ENCODE measurements at places on chromosomes 2 and 18. TPM values are rescaled to one million over a fixed set of nuclear protein-coding genes. Genes with fewer than 3 reads are reported as not detected.
A peak's percentile ranks its signal among the peaks of the same experiment; 100 is the strongest.

The MYO5B gene
- total RNA-seq: 1.2 TPM

The GEN1 gene
- 3.5 TPM for total RNA-seq

GRCh38 chr2:211133766-211134165, 577.4 kb downstream of the CPS1 start:
- no peaks in the 10 kb centered on the region for H3K4me1 ChIP-seq
- no peaks in the 10 kb centered on the region for H3K36me3 ChIP-seq
- no peaks in the 10 kb centered on the region for H3K27me3 ChIP-seq

The SUCLG1 gene
- 44.7 TPM for total RNA-seq

The STPG4 gene
- total RNA-seq: 0.75 TPM

GRCh38 chr2:51990684-51991083, 958.8 kb upstream of the NRXN1 start:
- no peak overlapping the region for H3K27ac ChIP-seq
- no peaks in the 10 kb centered on the region for H3K4me1 ChIP-seq
- H3K4me3 ChIP-seq: no peak overlapping the region
- H3K36me3 ChIP-seq: no peaks in the 10 kb centered on the region
- DNase-seq: no peak

The NAT8 gene
- not detected for total RNA-seq

The CYP27A1 gene
- 31.9 TPM for total RNA-seq

DNA sequence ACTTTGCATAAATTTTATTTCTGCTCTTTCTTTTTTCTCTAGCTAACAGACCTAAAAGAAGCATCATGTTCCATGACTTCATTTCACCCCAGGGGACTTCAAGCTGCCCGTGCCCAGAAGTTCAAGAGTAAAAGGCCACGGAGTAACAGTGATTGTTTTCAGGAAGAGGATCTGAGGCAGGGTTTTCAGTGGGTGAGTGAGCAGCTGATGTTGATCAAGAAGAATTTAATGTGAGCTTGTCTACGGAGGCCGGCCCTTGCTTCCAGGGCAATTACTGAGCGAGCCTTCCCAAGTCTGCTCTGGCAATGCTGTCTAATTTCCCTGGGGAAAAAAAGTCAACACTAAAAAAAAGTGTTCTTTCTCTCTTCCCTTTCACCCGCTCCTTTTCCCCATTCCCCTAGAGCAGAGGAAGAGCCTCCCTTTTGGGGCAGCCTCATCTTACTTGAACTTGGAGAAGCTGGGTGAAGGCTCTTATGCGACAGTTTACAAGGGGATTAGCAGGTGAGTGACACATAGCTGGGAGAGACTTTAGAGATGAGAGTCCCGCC, 1.2 kb downstream of the CDK15 start:
- no peaks in the 10 kb centered on the region for H3K36me3 ChIP-seq
- peaks cover 2% of the 10 kb centered on the region for H3K4me1 ChIP-seq

The HOXD8 gene
- 11.5 TPM for total RNA-seq

DNA sequence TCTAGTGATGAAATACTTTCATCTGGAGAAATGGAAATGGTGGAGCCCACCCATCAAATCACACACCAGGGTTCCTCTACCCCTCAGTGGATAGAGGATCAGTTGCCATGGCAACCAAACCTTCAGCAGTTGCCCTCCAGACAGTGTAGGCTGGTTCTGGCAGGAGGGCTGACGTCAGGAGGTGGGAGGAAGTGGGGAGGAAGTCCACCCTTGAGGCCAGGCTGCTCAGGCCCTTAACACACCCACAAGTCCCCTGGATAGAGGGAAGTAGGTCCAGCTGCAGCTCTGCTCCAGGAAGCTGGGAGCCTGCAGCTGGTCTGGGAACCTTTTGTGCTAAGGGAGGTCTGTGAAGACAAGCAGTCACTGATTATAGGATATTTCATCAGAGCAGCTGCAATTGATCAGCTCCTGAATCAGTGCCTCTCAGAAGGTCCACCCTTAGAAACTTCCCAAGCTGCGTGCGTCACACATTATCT, 186.6 kb downstream of the MTX2 start:
- DNase-seq: peak; percentile 41
- H3K4me1 ChIP-seq: no peaks in the 10 kb centered on the region
- no peak overlapping the region for H3K27ac ChIP-seq
- H3K27me3 ChIP-seq: no peaks in the 10 kb centered on the region
- no peak overlapping the region for H3K4me3 ChIP-seq

The GPBAR1 gene
- 3.7 TPM for total RNA-seq

The ADCYAP1 gene
- total RNA-seq: 6.5 TPM

The ANKRD30B gene
- not detected for total RNA-seq

- no peak overlapping the region for H3K4me3 ChIP-seq
- no peaks in the 10 kb centered on the region for H3K4me1 ChIP-seq
- DNase-seq: no peak
- H3K36me3 ChIP-seq: no peaks in the 10 kb centered on the region
- no peaks in the 10 kb centered on the region for H3K27me3 ChIP-seq
Measured at GRCh38 chr2:85091838-85092237, 41.4 kb upstream of the TCF7L1 start.

GRCh38 chr18:10481831-10482230, 27.4 kb downstream of the APCDD1 start:
- no peaks in the 10 kb centered on the region for H3K4me1 ChIP-seq
- no peaks in the 10 kb centered on the region for H3K36me3 ChIP-seq
- H3K4me3 ChIP-seq: no peak overlapping the region
- no peak overlapping the region for H3K27ac ChIP-seq

DNA sequence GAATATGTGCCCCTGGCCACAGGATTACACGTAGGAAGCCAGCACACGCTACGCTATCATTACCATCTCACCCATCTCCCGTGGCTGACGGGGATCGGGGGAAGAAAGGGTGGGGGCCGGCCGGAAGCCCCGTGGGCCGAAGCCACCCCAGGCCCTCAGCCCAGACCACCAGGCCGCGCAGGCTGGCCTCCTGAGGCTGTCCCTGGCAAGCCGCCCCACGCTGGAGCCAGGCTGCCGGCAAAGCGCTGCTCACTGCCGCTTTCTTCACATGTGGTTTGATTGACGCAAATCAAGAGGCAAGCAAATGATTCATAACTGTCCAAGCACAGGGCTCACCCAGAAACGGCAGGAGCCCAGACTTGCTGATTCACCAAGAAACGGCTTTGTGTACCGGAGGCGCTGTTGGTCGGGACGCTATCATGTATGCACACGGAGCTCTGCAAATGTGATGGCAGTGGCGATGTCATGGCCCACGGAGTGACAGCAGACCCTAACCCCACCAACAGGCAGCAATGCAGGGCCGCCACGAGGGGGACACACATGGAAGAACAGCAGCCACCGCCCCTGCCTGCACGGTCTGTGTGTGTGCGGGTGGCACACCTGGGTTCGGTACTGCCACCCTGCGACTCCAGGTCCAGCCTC, 125.7 kb downstream of the HDAC4 start:
- H3K27me3 ChIP-seq: no peaks in the 10 kb centered on the region
- H3K36me3 ChIP-seq: no peaks in the 10 kb centered on the region
- DNase-seq: peak; percentile 90

The PLEK gene
- 14.6 TPM for total RNA-seq

DNA sequence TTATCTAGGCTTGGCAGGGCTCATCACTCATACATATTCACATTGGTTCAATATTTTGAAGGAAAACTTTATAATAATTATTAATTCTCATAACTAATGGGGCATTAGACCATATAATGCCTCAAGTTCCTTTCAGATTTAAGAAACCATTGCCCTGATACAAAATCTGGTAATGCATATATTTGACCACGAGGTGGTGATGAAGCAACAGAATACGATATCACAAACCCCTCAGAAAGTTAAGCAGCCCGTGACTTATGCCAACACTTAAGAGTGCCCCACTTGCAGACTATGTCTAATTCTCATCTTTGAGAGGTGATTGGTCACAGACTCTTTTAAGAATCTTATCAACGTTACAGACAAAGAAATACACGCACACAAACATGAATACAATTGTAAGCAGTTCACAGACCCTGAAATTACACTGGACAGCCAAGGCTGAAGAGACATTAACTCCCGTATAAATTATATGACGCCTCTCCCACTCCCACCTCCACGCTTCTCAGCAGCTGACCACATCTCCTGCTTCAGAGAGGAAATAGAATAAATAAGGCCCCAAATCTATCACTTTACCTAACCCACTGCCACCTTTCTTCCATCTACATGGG, 20.7 kb upstream of the DNAH6 start:
- no peak overlapping the region for H3K27ac ChIP-seq
- no peaks in the 10 kb centered on the region for H3K36me3 ChIP-seq
- H3K4me1 ChIP-seq: no peaks in the 10 kb centered on the region
- no peaks in the 10 kb centered on the region for H3K27me3 ChIP-seq
- DNase-seq: no peak

DNA sequence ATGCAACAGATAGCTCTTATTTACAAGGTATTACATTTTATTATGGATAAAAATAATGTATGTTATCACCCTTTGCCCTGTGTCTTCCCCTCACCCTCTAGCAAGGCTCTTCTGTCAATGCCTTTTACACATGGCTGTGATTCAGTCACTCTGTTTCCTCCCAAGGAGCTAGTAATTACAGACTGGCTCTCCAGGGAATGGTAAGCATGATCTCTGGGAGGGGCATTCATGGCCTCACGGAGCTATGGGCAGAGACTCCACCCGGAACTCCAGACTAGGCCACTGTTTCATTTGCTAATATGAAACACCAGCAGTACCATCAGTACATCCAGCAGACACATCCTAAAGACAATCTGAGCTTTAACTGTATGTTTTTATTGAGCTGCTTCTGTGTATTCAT, 410.9 kb upstream of the CYRIA start:
- DNase-seq: no peak
- H3K4me1 ChIP-seq: no peaks in the 10 kb centered on the region
- H3K27me3 ChIP-seq: no peaks in the 10 kb centered on the region
- no peak overlapping the region for H3K27ac ChIP-seq
- H3K4me3 ChIP-seq: no peak overlapping the region

The FOXI3 gene
- not detected for total RNA-seq

GRCh38 chr2:163541943-163542342, 193.9 kb downstream of the FIGN start:
- H3K27ac ChIP-seq: no peak overlapping the region
- DNase-seq: no peak
- no peaks in the 10 kb centered on the region for H3K36me3 ChIP-seq
- no peaks in the 10 kb centered on the region for H3K27me3 ChIP-seq
- H3K4me3 ChIP-seq: no peak overlapping the region

The ALLC gene
- total RNA-seq: not detected

DNA sequence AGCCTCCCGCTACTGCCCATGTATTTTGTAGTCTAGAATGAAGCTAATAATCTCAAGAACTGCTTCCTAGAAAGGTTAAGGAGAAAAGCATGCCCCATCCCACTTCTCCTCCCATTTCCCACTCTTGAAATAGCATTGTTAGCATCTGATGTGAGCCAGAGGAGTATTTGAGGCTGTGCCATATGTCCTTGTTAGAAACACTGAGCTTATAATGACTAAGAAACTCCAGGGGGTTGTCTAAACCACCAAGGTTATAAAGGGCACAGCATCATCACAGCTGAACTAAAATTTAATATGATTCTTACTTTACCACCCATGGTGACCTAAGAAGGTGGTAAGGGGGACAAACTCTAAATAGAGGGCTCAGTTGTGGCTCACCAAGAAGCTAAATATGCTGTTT, 16.6 kb downstream of the TSPYL6 start:
- no peak overlapping the region for H3K4me3 ChIP-seq
- H3K36me3 ChIP-seq: no peaks in the 10 kb centered on the region
- H3K27ac ChIP-seq: peak overlapping the region; percentile 92
- peaks cover 10% of the 10 kb centered on the region for H3K4me1 ChIP-seq
- no peaks in the 10 kb centered on the region for H3K27me3 ChIP-seq

DNA sequence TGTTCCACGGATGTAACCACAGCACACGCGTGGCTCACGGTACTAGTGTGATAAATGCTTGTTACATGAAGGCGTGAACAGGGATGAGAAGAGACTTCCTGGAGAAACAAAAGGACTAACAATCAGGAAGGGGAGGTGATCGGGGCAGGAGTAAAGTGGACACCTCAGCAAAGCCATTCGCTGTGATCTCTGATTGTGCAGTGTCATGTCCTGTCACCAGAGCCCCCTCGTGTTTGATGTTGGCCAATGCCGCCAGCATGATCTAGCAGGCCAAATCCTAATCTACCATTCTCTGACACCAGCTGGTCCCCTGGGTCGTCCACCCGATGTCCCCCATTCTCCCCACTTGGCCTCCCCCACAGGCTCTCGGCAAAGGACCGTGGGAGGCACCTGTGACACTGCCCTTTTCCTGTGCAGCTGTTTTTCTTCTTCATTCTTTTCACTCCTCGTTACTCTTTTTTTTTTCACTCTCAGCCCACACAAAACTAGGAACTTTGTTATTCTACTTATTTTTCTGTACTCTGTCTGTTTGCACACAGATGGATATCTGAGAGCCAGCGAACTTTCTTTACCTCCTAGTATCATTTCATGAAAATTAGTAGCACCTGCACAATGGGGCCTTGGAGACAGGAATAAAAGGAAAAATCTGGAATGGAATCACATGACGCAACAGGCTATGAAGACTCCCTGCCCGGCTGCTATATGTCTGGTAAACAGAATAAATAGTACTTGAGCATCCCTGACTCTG, 146.8 kb downstream of the TGIF1 start:
- H3K27ac ChIP-seq: peak overlapping the region; percentile 96
- no peak for DNase-seq
- peaks cover 7% of the 10 kb centered on the region for H3K4me1 ChIP-seq
- no peaks in the 10 kb centered on the region for H3K36me3 ChIP-seq
- no peak overlapping the region for H3K4me3 ChIP-seq

- H3K4me3 ChIP-seq: no peak overlapping the region
- no peaks in the 10 kb centered on the region for H3K27me3 ChIP-seq
- DNase-seq: no peak
- H3K27ac ChIP-seq: no peak overlapping the region
- H3K36me3 ChIP-seq: no peaks in the 10 kb centered on the region
Measured at GRCh38 chr2:8986327-8986976, 17.0 kb downstream of the MBOAT2 start.

GRCh38 chr2:162734866-162735265, 103.7 kb downstream of the KCNH7 start:
- H3K4me1 ChIP-seq: no peaks in the 10 kb centered on the region
- no peak for DNase-seq
- H3K36me3 ChIP-seq: no peaks in the 10 kb centered on the region
- H3K4me3 ChIP-seq: no peak overlapping the region
- H3K27ac ChIP-seq: no peak overlapping the region
- no peaks in the 10 kb centered on the region for H3K27me3 ChIP-seq

- H3K27me3 ChIP-seq: no peaks in the 10 kb centered on the region
- no peaks in the 10 kb centered on the region for H3K4me1 ChIP-seq
- H3K36me3 ChIP-seq: no peaks in the 10 kb centered on the region
- no peak for DNase-seq
- no peak overlapping the region for H3K4me3 ChIP-seq
Measured at GRCh38 chr2:110853516-110853915, 121.1 kb downstream of the ACOXL start.

- no peaks in the 10 kb centered on the region for H3K36me3 ChIP-seq
- H3K27me3 ChIP-seq: no peaks in the 10 kb centered on the region
- H3K27ac ChIP-seq: no peak overlapping the region
- peaks cover 4% of the 10 kb centered on the region for H3K4me1 ChIP-seq
- H3K4me3 ChIP-seq: no peak overlapping the region
- DNase-seq: no peak
Measured at GRCh38 chr18:74869904-74870863, 272.5 kb downstream of the ZNF407 start.

The OTOS gene
- total RNA-seq: not detected

The AQP12A gene
- not detected for total RNA-seq
